ENCODE measurements at places on chromosomes 16 and 17.

DNA sequence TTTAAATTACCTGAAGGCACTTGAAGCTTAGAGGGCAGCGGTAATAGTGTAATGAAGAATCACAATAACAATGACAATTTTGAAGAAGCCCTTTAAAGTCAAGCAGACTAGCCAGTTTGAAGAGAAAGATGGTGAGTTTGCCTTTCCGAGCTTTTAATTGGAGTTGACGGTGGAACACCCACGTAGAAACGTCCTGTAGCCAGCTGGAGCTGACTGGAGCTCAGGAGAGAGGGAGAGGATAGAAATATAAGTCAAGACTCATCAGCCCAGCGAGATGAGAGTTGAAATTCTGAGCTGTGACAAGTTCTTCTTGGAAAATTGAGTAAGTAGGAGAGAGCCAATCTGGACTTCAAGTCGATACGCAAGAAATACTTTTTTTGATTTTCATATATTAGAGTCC, 91.7 kb upstream of the CACNG3 start:
- H3K4me1 ChIP-seq: peaks cover 5% of the 10 kb centered on the region
- H3K27me3 ChIP-seq: no peaks in the 10 kb centered on the region
- no peak for ATAC-seq

- H3K27ac ChIP-seq: peak overlapping the region; percentile 93
- H3K27me3 ChIP-seq: no peaks in the 10 kb centered on the region
- peaks cover 74% of the 10 kb centered on the region for H3K4me1 ChIP-seq
- peaks cover 32% of the 10 kb centered on the region for H3K36me3 ChIP-seq
Observed at GRCh38 chr16:89444728-89445127, 45.6 kb downstream of the ANKRD11 start.

DNA sequence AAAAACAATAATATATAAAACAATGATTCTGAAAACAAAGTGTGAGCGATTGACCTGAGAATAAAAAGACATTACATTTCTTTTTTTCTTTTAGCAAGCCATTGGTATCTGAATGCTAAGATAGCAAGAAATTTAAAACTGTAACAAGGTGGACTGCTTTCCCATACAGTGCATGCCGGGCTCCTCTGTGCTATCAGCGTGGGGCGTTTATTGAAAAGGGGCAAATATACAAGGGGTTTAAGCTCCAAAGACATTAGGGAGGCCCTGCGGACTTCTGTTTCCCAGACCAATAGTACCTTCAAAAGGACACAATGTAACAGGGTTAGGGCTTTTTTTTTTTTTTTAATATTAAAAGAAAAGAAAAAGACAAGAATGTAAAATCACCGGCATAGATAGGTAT, 261.3 kb downstream of the ZFHX3 start:
- no peak for ATAC-seq
- H3K4me3 ChIP-seq: peak overlapping the region; percentile 84
- H3K4me1 ChIP-seq: peaks cover 8% of the 10 kb centered on the region

DNA sequence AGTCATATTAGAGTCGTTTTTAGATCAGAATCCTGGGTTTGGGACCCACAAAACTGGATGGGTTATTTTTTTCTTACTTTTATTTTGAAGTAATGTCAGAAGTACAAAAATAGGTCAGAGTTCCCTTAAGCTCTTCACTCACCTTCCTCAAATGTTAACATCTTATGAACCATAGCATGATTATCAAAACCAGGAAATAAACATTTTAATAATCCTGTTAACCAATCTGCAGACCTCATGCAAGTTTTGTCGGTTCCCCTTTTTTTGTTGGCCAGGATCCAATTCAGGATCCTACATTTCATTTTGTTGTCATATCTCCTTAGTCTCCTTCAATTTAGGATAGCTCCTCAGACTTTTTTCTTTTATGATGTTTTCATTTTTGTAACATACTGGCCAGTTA, 162.0 kb downstream of the CHD9 start:
- H3K4me1 ChIP-seq: no peaks in the 10 kb centered on the region
- no peaks in the 10 kb centered on the region for H3K27me3 ChIP-seq
- no peak for ATAC-seq
- no peak overlapping the region for H3K27ac ChIP-seq

- H3K27me3 ChIP-seq: peaks cover 3% of the 10 kb centered on the region
- H3K36me3 ChIP-seq: no peaks in the 10 kb centered on the region
- no peak overlapping the region for H3K27ac ChIP-seq
- no peaks in the 10 kb centered on the region for H3K4me1 ChIP-seq
Observed at GRCh38 chr16:86371083-86371803, 139.1 kb upstream of the FOXF1 start.

GRCh38 chr17:80279895-80280294, 19.2 kb downstream of the RNF213 start:
- H3K27me3 ChIP-seq: no peaks in the 10 kb centered on the region
- H3K36me3 ChIP-seq: no peaks in the 10 kb centered on the region
- H3K27ac ChIP-seq: peak overlapping the region; percentile 64
- peaks cover 18% of the 10 kb centered on the region for H3K4me1 ChIP-seq

DNA sequence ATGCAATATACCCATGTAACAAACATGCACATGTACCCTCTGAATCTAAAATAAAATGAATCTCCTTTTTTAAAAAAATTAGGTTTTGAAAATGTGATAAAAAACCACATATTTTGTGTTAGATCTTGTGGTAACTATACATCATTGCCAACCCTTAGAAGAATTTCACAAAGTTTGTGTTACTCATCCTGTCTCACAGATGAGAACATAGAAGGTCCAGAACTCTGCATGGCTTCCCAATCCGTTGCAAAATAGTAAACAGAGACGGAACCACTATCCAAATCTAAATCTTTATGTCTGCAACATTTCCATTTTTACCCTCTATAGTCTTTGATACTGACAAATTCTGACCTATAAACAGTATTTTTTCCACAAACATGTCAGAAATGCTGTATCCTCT, 759.9 kb downstream of the KCNJ2 start:
- no peaks in the 10 kb centered on the region for H3K36me3 ChIP-seq
- no peaks in the 10 kb centered on the region for H3K27me3 ChIP-seq
- no peak overlapping the region for H3K27ac ChIP-seq
- H3K4me3 ChIP-seq: no peak overlapping the region

All from activated T-helper 17 cell treated with anti-CD3 and anti-CD28 coated beads, Interleukin-2, amount 50 U/mL, for 72 hours (primary cell).